ENCODE measurements at places on chromosomes 3 and 15.

DNA sequence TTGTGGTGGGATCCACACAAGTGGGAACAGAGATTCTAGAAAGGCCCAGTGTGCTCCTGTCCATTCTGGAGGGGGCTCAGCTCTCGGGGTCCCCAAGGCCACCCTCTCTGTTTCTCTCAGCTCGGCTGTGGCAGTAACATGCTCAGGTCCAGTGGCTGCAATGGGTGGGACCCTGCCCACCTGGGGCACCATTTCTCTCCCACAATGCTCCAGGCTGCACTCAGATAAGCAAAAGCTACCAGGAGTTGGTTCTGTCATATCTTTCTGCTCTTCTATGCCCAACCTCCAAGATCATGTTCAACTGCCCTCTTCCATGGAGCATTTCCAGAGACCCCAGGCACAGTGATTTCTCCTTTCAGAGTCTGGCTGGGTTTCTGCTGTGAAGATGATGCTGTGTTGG is 40.8 kb downstream of the ITGA11 start:
- no peak for DNase-seq

DNA sequence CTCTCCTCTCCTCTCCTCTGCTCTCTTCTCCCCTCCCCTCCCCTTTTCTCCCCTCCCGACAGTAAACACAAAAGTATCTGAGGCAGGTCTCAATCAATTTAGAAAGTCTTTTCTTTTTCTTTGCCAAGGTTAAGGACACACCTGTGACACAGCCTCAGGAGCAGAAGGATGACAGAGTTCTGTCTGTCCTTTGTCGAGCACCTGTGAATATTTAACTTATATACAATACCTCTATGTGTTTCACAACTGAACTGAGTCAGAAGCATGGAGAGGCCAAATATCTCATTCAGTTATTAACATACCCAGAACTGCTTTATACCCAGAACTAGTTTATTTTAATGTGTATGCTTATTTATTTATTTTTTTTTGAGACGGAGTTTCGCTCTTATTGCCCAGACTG is 81.1 kb upstream of the ROBO1 start:
- no peak for DNase-seq

- DNase-seq: no peak
Measured at GRCh38 chr3:21847005-21847404, 96.0 kb upstream of the ZNF385D start.

- DNase-seq: peak; percentile 53
Measured at GRCh38 chr3:14290631-14291385, 111.6 kb upstream of the SLC6A6 start.

DNA sequence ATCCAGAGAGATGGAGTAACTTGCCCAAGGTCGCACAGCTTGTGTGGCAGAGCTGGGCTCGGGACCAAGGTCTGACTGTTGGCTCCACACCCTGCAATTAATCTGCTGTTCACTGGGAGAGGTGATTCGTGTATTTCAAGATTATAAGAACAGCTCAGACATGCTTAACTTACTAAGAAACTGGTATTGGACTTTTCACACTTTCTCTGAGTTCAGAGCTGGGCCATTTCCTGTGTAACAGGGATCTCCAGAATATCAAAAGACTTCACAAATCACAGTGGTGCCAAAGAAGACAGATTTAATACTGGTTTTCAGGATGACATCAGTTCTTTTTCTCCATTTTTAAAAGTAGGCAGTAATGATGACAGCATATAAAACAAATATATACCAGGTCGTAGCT is 156.8 kb upstream of the UBE2E1 start:
- no peak for DNase-seq

DNA sequence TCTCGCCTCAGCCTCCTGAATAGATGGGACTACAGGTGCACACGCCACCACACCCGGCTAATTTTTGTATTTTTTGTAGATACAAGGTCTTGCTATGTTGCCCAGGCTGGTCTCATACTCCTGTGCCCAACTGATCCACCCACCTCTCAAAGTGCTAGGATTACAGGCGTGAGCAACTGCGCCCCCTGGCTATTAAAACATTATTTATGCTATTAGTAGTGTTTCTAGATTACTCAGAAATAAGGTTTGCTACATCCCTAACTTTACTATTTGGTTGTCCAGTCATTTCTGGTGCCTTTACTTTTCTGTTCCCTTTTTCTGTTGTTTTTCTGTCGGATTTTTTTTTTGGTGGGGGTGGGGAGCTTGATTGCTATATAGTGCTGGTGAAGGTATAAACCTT is 393.6 kb upstream of the TPM1 start:
- DNase-seq: peak; percentile 37

GRCh38 chr3:8317661-8318649 is 183.7 kb upstream of the LMCD1 start:
- DNase-seq: peak; percentile 90

DNA sequence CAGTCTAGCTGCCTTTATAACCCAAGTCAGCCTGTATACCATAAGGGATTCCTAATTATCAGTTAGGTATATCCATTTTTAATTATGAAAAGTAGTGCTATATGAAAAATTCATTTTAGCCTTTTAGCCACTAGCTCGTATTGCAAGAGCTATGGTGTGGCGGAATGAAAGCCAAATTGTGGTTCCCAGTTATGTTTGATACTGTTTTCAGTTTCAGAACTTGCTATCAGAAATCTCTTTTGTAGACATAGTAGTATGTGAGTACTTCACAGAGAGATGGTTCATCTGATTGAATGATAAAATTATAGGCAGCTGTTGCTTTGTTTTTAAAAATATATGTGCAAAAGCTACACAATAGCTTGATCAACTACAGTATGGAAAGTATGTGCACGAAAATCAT is 134.6 kb downstream of the SLC25A26 start:
- no peak for DNase-seq

DNA sequence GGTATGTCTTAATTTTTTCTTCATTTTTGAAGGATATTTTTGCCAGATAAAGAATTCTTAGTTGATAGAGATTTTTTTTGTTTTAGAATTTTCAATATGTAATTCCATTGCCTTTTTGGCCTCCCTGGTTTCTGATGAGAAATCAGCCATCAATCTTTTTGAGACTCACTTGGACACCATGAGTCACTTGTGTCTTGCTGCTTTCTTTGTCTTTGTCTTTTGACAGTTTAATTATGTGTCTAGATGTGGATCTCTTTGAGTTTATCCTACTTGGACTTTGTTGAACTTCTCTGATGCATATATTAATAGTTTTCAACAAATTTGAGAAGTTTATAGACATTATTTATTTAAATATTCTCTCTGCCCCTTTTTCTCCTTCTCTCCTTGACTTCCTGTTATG is 34.7 kb upstream of the AQP9 start:
- DNase-seq: no peak
